ENCODE measurements at places on chromosomes 1 and 21.
A peak's percentile ranks its signal among the peaks of the same experiment; 100 is the strongest.

DNA sequence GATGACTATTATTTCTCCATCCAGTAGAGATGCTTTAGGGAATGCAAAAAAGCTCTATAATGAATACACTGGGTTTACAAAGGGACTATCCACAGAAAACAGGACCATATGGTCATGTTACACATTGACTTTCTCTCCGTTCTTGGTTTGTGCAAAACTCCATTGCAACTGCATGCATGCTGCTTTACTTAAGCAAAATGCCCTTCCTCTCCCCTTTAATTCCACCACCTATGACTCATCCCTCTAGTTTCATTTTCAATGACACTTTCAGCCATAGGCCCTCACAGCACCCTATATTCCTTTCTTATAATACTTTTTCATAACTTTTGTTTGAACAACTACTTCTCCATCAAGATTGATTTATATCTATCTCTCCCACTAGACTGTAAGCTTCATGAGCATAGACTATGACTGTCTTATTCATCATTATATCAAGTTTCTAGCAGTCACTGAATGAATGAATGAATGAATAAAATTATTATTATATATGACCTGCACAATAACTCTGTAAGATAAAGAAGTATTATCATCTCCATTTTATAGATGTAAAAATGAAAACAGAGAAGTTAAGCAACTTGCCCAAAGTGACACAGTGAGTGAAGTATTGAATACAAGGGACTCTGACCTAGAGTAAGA is 248.9 kb downstream of the PLPP3 start:
- peak; percentile 61 for DNase-seq

DNA sequence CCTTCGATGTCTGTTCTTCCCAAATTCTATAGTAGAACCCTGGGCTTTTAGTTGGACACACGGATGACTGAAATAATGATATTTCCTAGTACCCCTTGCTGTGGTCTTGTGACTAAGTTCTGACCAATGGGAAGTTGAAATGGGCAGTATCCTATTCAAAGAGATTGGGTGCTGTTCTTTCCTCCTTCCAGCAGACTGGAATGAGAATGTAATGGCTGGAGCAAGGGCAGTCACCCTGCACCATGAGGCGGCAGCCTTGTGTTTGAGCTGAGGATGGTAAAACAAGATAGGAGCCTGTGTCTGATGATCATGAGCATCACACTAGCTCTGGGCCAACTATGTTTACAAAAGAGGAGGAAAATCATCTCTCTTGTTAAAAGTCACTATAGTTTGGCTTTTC is 5.1 kb upstream of the SRM start:
- no peak for DNase-seq

DNA sequence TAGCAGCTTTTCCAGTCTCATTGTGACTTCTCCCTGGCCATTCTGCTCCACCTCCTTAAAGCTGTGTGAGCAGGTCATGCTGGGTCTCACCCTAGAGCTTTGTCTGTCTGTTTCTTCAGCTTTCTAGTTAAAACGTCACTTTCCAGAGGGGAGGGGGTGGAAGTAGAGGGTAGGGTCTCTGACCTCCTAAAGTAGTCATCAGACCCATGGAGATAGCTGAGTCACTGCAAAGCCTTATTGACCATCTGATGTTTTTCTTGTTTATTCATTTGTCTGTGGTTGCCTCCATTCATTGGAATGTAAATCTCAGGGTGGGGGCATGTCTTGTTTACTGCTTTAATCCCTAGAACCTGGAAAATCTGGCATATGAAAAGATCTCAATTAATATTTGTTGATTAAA is 52.7 kb downstream of the ELF3 start:
- DNase-seq, result no peak

- no peak for DNase-seq
Measured at GRCh38 chr1:206654828-206655227, 19.5 kb downstream of the DYRK3 start.

GRCh38 chr1:150165622-150166612 is 16.2 kb downstream of the PLEKHO1 start:
- DNase-seq, result no peak

- DNase-seq, result no peak
Measured at GRCh38 chr1:20059847-20060246, 10.1 kb upstream of the PLA2G5 start.

GRCh38 chr1:145719230-145720079 is at the start of gene CD160:
Gene CD160 (plus strand): TSS chr1:145719499. CDS start chr1:145728328, 8,829 bp downstream.
- no peak for DNase-seq

DNA sequence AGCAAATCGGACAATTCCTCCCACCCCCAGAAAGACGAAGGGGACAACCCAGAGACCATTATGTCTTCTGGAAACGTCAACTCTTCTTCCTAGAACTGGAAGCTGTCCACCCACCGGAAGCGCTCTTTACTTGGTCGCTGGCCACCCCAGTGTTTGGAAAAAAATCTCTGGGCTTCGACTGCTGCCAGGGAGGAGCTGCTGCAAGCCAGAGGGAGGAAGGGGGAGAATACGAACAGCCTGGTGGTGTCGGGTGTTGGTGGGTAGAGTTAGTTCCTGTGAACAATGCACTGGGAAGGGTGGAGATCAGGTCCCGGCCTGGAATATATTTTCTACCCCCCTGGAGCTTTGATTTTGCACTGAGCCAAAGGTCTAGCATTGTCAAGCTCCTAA is 3.2 kb downstream of the S1PR1 start:
- DNase-seq, result no peak

GRCh38 chr1:183634429-183635065 is 1.0 kb downstream of the ARPC5 start:
- no peak for DNase-seq

- no peak for DNase-seq
Measured at GRCh38 chr1:244204004-244204403, 152.9 kb downstream of the ZBTB18 start.

GRCh38 chr1:180620581-180620980 is 11.2 kb upstream of the XPR1 start:
- DNase-seq, result no peak

GRCh38 chr1:109011335-109011734 is 30.6 kb downstream of the WDR47 start:
- no peak for DNase-seq

DNA sequence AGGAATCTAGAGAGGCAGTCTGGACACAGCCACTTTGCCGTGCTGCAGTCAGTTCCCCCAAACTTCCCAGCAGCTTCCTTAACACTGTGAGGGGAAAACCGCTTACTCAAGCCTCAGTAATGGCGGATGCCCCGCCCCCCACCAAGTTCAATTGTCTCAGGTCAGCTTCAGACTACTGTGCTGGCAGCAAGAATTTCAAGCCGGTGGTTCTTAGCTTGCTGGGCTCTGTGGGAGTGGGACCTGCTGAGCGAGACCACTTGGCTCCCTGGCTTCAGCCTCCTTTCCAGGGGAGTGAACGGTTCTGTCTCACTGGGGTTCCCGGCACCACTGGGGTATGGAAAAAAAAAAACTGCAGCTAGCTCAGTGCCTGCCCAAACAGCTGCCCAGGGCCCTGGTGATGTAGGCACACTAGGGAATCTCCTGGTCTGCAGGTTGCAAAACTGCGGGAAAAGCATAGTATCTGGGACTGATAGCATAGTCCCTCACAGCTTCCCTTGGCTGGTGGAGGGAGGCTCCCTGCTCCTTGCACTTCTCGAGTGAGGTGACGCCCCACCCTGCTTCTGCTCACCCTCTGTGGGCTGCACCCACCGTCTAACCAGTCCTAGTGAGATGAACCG is 23.7 kb upstream of the HFM1 start:
- no peak for DNase-seq

GRCh38 chr1:109243860-109244552 is 5.3 kb upstream of the CELSR2 start:
- no peak for DNase-seq

- no peak for DNase-seq
Measured at GRCh38 chr1:230823426-230823825, 44.9 kb downstream of the C1orf198 start.

GRCh38 chr1:84382127-84382526 is 16.2 kb upstream of the DNASE2B start:
- DNase-seq, result no peak

GRCh38 chr1:59092126-59092525 is 204.8 kb upstream of the FGGY start:
- DNase-seq, result no peak

DNA sequence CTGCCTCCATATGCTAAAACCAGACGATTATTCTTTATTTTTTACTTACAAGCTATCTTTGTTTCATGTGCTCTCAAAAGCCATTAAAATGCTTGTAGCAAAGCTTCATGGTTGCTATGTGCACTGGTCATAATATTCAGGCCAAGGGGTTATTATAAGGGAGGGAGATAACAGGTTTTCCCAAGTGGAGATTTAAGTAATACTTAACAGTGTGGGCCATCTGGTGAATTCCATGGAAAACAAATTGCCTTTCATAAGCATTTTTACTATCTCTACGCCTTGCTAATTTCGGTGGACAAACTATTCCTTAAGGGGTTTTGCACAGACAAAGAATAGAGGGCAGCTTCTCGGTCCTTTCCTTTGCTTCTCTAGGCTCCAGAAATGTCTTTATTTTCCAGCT is 137.8 kb downstream of the NUF2 start:
- no peak for DNase-seq

- DNase-seq, result peak; percentile 78
Measured at GRCh38 chr1:172969611-172970010, 81.1 kb downstream of the TNFSF18 start.

DNA sequence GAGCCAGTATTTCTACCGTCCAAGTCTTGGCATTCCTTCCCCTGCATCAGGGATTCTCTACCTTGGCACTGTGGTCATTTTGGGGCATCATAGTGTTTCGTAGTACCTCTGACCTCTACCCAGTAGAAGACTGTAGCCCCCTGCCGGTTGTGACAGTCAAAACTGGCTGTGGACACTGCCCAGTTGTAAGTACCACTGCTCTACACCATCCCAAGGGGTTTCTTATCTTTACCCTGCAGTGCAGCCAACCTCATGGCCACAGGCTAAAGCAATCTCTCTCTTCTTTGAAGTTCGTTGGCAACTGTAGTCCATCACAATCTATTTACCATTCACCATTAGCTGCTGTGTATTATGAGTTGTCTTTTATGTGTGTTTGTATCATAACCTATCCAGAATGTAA is 29.3 kb upstream of the ERO1B start:
- DNase-seq, result no peak

DNA sequence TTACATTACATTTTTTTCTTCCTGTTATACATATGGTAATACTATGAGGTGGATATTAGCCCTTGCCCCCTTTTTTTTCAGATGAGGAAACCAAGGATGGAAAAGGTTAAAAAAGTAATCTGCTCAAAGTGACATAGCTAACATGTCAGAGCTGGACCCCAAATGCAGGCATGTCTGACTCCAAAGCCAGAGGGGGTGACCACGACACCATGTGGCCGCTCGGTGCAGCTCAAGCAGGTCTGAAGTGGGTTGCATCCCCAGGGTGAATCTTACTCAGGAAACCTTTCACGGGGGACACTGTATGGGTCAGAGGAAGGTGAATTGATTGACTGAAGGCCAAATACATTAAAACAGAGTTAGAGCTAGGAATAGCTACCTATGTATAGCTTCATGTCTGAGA is 34.8 kb downstream of the CD34 start:
- DNase-seq, result no peak

DNA sequence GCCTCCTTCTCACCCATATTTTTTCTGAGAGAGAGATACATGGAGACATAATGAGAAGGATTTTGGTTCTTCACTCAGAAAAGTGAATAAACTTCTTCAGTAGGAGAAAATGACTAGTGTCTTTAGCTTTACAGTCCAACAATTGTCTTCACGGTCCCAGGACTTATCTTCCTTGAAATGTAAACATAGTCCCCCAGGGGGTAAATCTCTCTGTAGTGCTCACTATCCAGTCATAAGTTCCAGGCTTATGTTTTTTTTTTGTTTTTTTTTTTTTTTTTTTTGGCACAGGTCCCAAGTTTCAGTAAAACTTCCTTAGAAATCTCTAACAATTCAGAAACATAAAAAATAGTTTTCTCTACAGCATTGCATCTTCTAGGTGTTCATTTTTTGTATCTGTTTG is 890.2 kb upstream of the B3GALT2 start:
- no peak for DNase-seq

GRCh38 chr1:247212012-247212411 is 40.2 kb upstream of the ZNF124 start:
- DNase-seq, result no peak

DNA sequence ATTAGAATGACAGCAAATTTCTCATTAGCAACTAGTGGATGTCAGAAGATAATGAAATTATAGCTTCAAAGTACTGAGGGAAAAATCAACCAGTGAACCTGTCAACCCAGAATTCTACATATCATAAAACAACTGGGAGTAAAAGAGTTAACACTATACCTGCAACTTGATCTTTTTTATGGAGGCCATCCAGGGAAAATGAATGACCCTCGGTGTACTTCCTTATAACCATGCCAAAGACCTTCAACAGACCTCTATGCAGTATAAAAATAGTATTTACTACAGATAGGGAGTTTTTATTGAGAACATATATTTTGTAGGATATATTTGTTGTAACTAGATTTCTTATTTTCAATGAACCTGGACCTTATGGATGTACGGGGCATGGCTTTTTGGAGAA is 392.5 kb upstream of the ZRANB2 start:
- DNase-seq, result no peak

- DNase-seq, result no peak
Measured at GRCh38 chr1:112788561-112788960, 73.4 kb upstream of the PPM1J start.

GRCh38 chr21:38350684-38351083 is 93.9 kb downstream of the KCNJ15 start:
- no peak for DNase-seq

GRCh38 chr1:246709835-246710234 is 14.4 kb upstream of the SCCPDH start:
- no peak for DNase-seq

GRCh38 chr1:59985911-59986515 is 59.4 kb upstream of the CYP2J2 start:
- DNase-seq, result no peak

DNA sequence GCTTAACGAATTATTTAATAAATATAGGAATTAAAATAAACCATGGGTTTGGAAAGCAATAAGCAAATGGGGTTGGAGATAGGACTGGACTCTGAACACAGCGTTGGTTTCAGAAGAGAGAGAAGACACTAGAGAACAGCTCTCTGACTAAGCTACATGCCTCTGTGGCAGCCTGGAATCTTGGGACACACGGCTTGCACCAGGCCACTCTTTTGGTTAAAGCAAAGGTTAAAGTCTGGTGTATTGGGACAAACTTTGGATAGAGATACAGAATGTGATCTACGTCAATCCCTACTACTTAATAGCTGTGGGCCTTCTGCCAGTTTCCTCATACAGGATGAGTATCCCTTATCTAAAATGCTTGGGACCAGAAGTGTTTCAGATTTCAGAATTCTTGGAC is 49.7 kb upstream of the HSD17B7 start:
- no peak for DNase-seq

GRCh38 chr1:44970317-44970716 is 16.1 kb downstream of the EIF2B3 start:
- DNase-seq, result peak; percentile 6

DNA sequence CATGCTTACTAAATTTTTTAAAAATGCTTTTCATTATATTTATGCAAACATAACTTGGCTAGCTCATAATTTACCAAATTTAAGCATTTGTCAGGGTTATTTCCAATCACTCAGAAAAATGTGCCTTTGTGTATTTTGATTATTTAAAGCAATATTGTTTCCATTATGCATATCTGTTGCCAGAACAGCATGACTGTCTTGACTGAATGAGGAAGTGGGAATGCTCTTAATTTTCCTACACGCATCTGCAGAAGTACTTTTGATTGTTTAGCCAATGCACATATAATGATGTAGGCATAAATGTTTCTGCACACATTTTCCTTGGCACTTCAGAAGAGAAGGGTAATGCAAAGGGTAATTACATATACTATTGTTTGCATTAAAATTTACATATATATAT is 92.5 kb upstream of the ADGRL2 start:
- no peak for DNase-seq

Data from fibroblast of skin of left quadriceps (primary cell).